Heart left ventricle (tissue), 16 donors: ENCODE measurements at places on chromosomes 6 and 20.

GRCh38 chr6:161409353-161409752 is 135.5 kb upstream of the AGPAT4 start:
- no peak for DNase-seq

- no peak for DNase-seq
Observed at GRCh38 chr6:97757575-97757974, 474.6 kb upstream of the MMS22L start.

DNA sequence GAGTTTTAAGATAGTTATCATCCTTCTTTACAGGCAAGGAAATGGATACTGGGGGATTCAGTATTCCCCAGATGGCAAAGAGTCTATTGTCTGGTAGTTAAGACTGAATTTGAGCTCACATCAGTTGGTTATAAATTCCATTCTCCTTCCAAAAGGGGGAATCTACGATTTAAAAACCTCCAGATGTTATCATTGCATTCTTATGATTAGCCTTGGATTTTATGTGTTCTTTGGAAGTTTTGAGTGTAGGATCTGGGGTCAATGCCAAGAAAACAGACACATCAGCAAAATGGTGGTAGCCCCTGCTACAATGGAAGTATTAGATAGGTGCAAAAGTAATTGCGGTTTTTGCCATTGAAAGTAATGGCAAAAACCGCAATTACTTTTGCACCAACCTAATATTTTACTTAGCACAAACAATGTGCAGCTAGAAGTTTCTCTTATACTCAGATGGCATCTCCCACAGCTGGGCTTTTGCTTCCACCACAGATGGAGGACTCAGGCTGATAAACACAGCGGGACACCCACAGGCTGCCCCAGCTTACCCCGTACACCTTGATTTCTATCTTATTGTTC is 168.2 kb upstream of the RIN2 start:
- no peak for DNase-seq

GRCh38 chr6:41059556-41059955 is 6.6 kb downstream of the APOBEC2 start:
- DNase-seq: no peak

- no peak for DNase-seq
Observed at GRCh38 chr20:18267815-18268214, 20.5 kb upstream of the ZNF133 start.
